Muscle of back (tissue), 13 donors: ENCODE measurements at places on chromosomes 6 and 20.

GRCh38 chr6:27176523-27177484, 70.7 kb upstream of the PRSS16 start:
- DNase-seq, result peak; percentile 46

DNA sequence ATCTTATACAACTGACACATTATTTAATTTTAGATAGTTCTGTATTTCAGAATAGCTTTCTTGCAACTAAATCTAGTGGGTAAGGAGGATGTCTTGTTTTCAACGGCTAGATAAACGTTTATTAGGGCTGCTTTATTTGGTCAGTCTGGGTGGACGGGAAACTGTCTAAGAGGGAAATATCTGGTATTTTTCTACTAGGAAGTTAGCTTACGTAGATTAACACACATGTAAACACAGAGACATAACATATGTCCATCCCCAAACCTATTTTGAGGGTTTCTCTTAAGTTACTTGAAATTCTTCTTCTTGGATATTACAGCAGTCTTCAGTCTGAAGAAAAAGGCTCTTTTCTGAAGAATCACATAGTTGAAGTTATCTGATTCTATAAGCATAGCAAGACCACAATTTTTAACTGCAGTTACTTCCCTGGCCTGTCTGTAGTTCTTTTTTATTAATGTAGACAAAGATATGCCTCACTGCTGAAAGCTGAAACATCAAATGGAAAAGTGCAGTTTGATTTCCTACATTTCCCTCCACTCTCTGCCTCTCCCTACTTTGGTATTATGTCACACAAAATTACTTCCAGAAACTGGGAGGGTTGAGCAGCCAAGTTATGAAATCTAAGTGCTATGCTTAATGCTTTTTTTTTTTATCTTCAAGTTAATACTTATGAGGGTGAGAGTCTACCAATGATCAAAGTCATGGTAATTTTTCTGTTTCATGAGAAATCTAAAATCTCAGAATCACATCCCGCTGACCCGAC, 37.4 kb downstream of the PLAGL1 start:
- DNase-seq, result peak; percentile 71

DNA sequence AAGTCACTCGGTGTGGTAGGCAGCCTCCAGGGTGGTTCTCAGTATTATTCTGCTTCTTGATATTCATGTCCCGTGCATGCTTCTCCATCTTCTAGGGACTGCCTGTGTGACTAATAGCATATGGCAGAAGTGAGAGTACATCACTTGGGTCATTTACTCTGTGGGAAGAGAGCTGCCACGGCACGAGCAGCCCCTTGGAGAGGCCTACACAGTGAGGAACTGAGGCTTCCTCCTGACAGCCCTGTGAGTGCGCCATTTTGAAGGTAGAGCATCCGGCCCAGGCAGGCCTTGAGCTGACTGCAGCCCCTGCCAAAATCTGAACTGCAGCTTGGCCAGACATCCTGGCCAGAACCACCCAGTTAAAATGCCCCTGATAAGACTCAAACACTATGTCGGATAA, 17.3 kb upstream of the MCUR1 start:
- DNase-seq, result no peak

DNA sequence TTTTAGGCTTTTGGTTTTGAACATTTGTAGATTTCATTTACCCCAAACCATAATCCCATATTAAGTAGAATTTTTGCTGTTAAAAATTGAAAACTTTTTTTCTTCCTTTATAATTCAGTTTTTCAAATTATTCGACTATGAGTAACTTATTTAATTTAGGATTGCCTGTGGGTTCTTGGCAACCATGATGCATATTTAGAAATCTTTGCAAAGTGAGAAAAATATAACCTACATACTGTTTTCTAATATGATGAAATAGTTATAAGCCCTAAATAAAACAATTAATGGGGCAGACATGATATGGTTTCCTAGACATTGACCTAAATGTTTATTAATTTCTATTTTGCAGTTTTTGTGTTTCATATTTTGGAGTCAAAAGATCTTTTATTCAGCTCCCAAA, 23.6 kb downstream of the NEDD9 start:
- DNase-seq, result no peak

GRCh38 chr20:62048821-62049291, 16.8 kb downstream of the TAF4 start:
- no peak for DNase-seq

DNA sequence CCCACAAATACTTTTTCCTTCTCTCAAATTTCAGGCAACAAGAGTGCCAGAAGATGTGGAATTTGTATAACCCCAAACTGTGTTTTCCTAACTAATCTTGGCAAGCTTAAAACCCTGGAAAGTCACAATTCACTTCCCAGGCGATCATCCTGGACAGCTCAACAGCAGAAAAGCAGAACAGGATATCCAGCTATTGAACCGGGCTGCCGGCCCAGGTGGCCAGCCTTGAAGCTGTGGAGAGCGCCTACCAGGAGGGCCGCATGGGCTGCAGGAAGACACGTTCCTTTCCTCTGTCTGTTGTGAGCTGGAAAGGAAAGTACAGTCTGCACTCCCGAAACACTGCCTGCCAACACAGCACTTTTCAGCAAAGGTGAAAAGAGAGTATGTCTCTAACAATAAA, 719.7 kb upstream of the MARCKS start:
- peak; percentile 63 for DNase-seq

DNA sequence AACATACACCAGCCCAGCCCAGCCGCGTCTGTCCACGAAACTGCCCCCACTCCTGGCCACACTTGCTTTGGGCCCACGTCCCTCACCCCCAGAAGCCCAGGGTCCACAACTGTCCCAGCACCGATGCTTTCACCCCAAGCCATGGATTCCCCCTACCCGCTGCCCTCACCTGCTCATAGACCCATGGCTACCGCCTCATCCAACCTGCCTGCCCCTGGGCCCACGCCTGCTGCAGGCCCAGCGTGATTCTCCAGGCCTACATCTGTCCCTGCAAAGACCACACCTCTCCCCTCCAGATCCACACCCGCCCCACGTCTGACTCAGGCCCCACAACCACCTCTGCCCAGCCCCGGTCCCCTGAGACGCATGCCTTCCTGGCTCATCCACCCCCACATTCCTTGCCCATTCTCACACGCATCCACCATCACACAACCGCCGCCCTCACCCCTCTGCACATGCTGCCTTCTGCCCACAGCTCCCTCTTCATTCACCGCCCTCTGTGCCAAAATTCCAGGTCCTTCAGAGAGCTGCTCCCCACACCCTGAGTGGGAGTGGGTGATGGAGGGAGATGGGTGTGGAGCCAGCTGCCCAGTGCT, 86.7 kb downstream of the GRM4 start:
- no peak for DNase-seq

- no peak for DNase-seq
Measured at GRCh38 chr6:144666781-144667180, 381.6 kb downstream of the UTRN start.

DNA sequence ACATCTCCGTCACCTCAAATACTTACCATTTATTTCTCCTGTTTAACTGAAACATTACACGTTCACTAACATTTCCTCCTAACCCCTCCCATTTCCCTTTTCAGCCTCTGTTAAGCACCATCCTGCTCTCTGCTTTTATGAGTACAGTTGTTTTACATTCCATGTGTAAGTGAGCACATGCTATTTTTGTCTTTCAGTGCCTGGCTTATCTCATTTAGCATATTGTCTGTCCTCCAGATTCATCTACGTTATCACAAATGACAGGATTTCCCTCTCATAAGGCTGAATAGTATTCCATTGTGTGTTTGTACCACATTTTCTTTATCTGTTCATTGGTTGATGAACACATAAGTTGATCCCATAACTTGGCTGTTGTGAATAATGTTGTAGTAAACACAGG, 22.7 kb downstream of the TAF11 start:
- peak; percentile 9 for DNase-seq

GRCh38 chr6:27672113-27672799, 199.4 kb upstream of the ZNF184 start:
- DNase-seq, result no peak

- no peak for DNase-seq
Measured at GRCh38 chr6:36094238-36094637, 36.1 kb upstream of the MAPK13 start.

GRCh38 chr6:157669747-157670216, 153.3 kb upstream of the SNX9 start:
- DNase-seq, result peak; percentile 95

GRCh38 chr20:34928411-34928810, 27.2 kb downstream of the GSS start:
- DNase-seq, result no peak

- DNase-seq, result no peak
Measured at GRCh38 chr6:148317739-148318138, 24.9 kb upstream of the SASH1 start.
